Activated T-cell treated with anti-CD3 and anti-CD28 coated beads for 24 hours (primary cell): ENCODE measurements at places on chromosomes 11 and 22.

GRCh38 chr11:83819931-83820549 is 533.9 kb upstream of the CCDC90B start:
- no peak for DNase-seq

GRCh38 chr11:94151903-94152677 is 23.4 kb downstream of the PANX1 start:
- DNase-seq = no peak

GRCh38 chr11:133900176-133901105 is 55.1 kb upstream of the SPATA19 start:
- no peak for DNase-seq

DNA sequence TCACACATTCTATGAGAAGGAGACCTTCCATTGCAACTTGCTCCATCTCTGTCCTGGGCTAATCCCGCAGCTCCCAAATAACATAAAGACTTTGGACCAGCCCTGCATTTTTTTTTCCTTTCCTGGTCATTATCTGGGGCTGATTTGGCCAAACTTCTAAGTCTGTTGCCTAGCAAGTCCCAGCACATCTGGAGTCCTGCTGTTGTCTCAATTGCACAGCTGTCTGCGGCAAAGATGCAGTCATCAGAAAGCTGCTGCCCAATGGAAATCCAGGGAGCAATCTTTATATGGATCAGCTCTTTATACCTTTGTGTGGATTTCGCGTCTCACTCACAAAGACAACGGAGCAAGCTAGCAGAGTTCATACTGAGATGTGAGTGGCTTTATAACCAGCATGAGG is 105.9 kb downstream of the NXPE2 start:
- DNase-seq = no peak

DNA sequence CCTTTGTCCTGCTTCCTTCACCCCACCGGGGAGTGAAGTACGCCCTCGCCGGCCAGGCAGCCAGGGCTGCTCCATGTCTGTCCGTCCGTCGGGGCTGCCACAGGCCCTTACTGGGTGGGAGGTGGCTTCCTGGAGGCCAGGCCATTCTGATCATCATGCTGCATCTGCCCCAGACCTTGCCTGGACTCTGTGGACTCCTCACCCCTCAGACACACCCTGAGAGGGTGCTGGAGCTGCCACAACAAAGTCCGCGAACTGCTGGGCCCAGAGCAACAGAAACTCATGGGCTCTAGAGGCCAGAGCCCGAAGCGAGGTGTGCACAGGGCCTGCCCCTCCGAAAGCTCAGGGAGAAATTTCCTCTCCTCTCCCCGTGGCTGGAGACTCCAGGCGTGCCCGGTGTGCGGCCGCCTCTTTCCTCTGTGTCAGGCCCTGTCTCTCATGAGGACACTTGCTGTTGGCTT is 124.2 kb downstream of the KCNQ1OT1 start:
- no peak for DNase-seq
